ENCODE measurements at places on chromosomes 16 and 17.

- DNase-seq, result no peak
Observed at GRCh38 chr17:73231395-73231794, 30.3 kb downstream of the CPSF4L start.

- DNase-seq, result no peak
Observed at GRCh38 chr16:3501783-3502400, 1.1 kb downstream of the CLUAP1 start.

DNA sequence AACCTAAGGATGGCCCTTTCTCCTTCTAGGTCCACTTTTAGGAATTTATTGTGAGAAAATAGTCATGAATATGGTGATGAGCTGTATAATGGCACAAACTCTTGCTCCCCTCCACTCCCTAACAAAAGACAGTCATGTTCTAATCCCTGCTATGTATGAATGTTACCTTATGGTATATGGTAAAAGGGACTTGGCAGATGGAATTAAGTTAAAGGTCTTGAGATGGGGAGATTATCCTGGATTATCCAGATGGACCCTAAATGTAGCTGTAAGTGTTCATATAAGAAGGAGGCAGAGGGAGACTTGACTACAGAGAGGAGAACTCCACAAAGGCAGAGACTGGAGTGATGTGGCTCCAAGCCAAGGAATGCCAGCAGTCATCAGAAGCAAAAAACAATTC is 296.1 kb downstream of the SOX9 start:
- no peak for DNase-seq

- no peak for DNase-seq
Observed at GRCh38 chr17:14268264-14268663, 31.6 kb upstream of the CDRT15 start.

DNA sequence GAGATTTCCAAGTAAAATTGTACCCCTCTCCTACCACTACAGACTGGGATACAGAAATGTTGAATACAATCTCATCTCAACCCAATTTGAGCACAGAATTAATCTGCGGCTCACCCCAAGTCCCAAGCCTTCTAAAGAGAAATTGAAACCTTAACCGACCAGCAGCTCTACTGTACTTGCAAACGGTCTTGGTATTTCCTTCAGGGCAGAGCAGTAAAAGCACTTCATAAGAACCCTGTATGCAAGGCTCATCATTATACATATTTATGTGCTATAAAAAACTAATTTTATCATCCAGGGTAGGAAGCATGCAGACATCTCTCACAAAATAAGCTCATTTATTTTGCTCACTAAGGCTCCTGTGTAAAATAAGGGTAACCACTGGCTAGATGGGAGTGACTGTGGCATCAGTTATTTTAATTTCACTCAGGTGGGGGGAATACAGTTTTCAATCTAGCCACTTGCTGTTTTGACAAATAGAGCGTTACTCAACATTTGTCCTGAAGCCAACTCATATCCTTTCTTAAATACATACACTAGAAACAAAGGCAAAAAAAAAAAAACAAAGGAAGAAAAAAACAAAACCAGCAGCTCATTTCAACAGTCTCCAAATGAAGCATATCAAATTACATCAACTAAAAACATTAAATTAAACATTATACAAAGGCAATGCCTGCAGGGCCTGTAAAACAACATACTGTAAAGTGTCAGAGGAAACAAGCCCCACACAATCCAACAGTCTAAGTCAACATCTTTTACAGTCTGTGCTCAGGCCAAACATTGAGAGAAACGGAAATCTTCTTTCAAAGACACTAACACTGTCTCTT is 65.0 kb downstream of the PARN start:
- DNase-seq, result no peak
